Stimulated activated CD8-positive, alpha-beta memory T cell treated with anti-CD3 and anti-CD28 coated beads, Interleukin-12 subunit alpha, Interleukin-12 subunit beta, amount 100 ng/mL, for 1 hour (primary cell): ENCODE measurements at places on chromosomes 7 and 10.

GRCh38 chr7:20560325-20561180, 54.9 kb upstream of the ABCB5 start:
- no peak for DNase-seq

- no peak for DNase-seq
These were observed 80.3 kb downstream of the LRRC17 start for GRCh38 chr7:102992938-102993717.

- DNase-seq = no peak
These were observed 48.6 kb upstream of the PPIF start for GRCh38 chr10:79298403-79299244.

- peak; percentile 12 for DNase-seq
These were observed 19.8 kb downstream of the ERCC6 start for GRCh38 chr10:49518982-49519578.
